ENCODE measurements at places on chromosomes 2 and 18.

DNA sequence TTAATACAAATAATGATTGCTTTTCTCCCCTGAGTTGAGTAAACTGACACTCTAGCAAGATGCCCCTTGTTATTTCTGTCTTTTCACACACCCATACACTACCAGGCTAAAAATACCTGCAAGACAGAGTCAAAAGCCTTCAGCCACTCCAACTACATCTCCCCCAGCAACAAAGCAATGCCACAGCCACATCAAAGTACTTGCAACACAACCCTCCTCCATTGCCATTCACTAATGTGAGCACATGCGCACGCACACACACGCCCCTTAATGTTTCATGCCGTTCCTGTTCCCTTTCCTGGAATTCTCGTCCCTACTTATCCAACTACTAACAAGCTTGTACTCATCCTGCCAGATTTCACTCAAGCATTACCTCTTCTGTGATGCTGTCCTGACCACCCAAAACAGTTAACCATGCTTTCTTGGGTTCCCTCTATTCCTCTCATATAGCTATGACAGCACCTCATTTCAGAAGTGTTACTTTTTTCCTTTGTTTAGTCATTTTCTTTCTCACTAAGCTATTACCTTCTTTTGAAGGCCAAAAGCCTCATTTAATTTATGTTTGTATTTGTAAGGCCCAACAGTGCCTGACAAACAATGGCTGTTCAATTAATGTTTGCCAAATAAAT is 29.6 kb downstream of the SLC25A12 start:
- no peak for DNase-seq

GRCh38 chr2:145277922-145278321 is 758.0 kb upstream of the ZEB2 start:
- no peak for DNase-seq

DNA sequence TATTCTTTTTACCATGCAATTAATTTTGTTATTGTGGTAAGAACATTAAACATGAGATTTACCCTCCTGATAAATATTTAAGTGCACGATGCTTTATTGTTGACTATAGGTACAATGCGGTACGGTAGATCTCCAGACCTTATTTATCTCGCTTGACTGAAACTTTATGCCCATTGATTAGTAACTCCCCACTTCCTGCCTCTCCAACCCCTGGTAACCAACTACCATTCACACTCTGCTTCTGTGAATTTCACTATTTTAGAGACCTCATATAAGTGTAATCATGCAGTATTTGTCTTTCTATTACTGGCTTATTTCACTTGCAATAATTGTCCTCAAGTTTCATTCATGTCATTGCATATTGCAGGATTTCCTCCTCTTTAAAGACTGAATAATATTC is 195.7 kb upstream of the ID2 start:
- no peak for DNase-seq

- no peak for DNase-seq
These were observed 2.5 kb upstream of the UGT1A7 start for GRCh38 chr2:233679196-233679595.

- peak; percentile 24 for DNase-seq
These were observed 25.8 kb upstream of the SLC14A2 start for GRCh38 chr18:45589356-45590035.

DNA sequence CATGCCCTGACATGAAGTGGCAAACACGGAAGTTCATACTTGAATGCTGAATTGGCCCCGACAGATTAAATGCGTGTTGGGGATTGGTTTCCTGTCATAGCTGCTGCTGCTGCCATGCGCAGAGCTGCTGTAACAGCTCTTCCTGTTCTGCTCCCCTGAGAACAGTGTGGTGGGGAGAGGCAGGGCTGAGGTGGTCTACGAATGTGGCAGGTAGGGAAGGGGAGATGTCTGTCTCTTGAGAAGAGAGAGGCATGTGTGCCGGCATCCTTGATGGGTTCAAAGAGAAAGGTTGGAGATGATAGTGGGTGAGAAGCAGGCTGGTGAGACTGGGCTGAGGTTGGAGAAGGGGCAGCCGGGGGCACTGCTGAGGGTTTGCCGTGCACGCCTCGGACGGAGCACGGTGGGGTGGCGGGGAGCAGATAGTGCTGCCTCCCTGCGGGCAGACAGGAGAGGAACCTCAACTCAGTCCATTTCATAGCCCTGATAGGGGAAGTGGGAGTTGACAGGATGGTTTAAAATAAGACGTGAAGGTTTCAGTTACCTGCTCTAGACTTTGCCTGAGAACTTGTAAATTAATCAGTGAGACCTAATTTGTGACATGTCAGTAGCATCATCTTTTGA is 46.1 kb downstream of the TMEM185B start:
- no peak for DNase-seq

- DNase-seq, result no peak
These were observed 245.9 kb upstream of the REV1 start for GRCh38 chr2:99735753-99736152.

GRCh38 chr2:231015926-231016325 is 20.0 kb downstream of the SPATA3 start:
- DNase-seq, result no peak

- no peak for DNase-seq
These were observed 805 bp downstream of the LIMS2 start for GRCh38 chr2:127674241-127675209.

DNA sequence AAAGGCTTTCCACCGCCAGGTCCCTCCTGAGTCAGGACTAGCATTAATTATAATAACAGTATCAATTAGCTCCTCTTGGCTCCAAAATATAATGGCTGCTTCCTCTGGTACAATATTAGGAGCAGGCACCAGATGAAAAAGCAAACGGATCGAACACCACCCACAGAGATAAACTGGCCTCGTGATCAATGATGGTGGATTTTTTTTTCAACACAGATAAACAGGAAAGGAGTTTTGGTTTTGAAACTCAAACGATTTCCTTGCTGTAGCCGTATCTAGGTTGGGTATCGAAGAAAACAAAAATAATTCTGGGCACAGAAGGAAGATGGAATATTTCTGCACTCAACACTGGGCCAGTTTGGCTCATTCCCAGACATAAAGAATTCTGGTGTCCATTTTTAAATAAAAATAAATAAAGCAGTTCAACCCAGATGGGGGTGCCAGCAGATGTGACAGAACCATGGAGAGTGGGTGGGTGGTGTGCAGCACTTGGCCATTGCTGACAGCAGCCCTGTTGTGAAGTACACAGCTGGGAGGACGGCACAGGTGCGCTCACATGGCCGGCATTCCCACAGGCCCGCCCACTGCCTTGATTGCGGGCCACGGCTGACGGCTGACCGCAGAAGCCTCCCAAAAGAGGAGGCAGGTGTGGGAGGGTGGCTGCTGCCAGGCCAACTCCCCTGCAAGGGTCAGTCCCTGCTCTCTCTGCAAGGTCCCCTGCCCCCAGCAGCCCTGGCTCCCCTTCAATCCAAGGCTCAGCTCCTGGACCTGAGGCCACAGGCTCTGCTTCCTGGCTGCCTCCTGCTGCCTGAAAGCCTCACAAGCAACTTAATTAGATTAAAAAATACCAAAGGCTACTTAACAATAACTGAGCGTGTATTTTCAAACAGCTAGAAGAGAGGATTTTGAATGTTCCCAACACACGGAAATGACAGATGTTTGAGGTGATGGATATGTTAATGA is 351.9 kb upstream of the ID2 start:
- no peak for DNase-seq

- DNase-seq, result no peak
These were observed 1399.1 kb upstream of the PIK3C3 start for GRCh38 chr18:40555914-40556313.

GRCh38 chr2:138276339-138276738 is 225.2 kb upstream of the SPOPL start:
- no peak for DNase-seq

DNA sequence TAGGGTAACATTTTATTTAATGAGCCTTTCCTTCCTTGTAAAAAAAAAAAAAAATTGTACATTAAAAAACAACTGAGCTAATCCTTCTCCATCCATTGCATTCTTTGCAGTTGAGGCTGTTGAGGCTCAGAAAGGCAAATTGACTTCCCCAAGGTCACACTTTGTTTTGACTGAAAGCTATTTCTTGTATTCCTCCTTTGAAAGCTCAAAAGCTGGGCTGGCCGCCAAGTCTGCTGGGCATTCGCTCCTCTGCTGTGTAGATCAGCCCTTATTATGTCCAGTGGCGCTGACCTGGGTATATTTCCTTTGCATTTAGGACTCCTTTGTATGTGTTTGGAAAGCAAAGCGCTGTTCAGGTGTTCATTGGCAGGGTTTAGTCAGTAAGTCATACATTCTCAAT is 44.0 kb downstream of the SGPP2 start:
- no peak for DNase-seq

GRCh38 chr2:62415019-62415431 is 91.0 kb downstream of the TMEM17 start:
- no peak for DNase-seq

DNA sequence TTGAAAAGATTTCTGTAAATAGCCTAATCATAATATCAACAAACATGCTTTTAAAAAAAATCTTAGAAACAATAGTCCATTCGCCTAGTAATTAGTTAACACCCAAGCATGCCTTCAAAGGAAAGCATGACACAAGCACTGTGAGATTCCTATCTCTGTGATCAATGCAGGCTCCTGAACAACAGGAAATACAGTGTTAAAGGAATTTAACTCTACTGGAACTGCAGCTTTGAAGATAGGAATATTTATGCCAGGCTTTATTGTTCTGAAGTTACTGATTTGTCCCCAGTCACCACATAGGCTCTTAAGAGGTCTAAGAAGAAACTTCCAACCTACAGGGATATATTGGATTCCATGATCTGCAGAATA is 15.4 kb upstream of the FAM124B start:
- DNase-seq, result no peak

- DNase-seq, result peak; percentile 88
These were observed 14.6 kb upstream of the NFATC1 start for GRCh38 chr18:79380816-79381806.

- no peak for DNase-seq
These were observed 47.2 kb downstream of the DCC start for GRCh38 chr18:52387175-52387574.

GRCh38 chr2:143893371-143893770 is 626.5 kb downstream of the ZEB2 start:
- no peak for DNase-seq

- no peak for DNase-seq
These were observed 36.0 kb downstream of the UXS1 start for GRCh38 chr2:106158131-106158530.

DNA sequence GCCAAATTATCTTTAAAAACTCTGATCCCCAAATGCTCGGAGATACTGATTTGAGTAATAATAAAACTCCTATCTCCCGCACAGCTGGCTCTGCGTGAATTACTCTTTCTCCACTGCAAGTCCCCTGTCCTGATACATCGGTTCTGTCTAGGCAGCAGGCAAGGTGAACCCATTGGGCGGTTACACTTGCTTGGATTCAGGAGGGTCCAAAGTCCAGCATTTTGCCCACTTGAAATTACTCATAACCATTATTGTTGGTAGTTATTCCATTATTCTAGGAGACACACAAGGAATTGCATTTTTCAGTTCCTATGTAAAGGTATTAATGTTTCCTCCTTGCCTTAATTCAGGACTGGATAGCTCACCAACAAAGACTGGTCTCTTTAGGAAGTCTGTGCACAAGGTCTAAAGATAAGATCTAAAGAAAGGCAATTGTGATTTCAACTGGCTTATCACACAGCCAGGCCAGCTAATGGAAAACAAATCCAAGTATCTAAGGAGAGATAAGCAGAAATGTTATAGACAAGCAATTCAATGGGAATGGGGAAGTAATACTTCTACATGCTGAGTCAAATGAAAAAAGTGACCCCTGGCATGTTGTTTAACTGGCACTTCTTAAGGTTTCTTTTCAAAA is 23.2 kb upstream of the NPC1 start:
- no peak for DNase-seq

- no peak for DNase-seq
These were observed 15.1 kb upstream of the LIPG start for GRCh38 chr18:49546719-49547273.

DNA sequence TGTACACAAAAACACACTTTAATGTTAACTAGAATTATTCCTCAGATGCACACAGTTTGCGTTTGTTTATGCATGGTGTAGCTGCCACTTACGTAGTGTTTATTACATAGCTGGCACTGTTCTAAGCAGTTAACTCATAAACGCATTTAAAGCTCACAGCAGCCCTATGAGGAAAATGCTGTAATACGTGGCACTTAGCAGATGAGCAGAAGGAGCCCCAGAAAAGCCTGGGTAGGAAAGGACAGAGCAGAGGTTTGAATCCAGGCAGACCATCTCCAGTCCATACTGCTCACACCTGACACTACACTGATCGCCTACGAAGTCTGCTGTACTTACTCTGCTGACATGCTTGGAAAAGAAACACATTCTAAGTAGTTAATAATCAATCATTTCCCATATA is 66.6 kb downstream of the BCL2 start:
- DNase-seq, result no peak
